T-helper 17 cell (primary cell): ENCODE measurements at places on chromosomes 4 and X.

- DNase-seq = no peak
These were observed 52.7 kb upstream of the TET2 start for GRCh38 chr4:105093975-105094374.

- no peak for DNase-seq
These were observed 67.4 kb downstream of the STARD8 start for GRCh38 chrX:68714856-68715255.

DNA sequence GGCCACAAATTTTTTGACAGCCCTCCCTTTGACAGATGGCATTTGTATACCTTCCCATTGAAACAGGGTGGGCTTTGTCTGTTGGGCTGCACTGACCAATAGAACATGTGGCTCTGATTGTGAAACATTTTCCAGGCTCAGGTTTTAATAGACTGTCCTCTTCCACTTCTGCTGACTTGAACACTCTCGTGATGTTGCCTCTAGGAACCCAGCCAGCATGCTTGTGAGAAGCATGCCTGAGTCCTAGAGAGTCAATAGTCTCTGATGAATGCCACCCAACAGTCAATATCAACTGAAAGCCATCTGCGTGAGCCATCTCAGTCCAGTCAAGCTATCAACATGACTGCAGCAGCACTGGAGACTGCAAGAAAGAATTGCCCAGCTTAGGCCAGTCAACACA is 290.0 kb downstream of the SLC7A11 start:
- no peak for DNase-seq

- DNase-seq = no peak
These were observed 184.1 kb downstream of the MID1IP1 start for GRCh38 chrX:38985375-38985774.

DNA sequence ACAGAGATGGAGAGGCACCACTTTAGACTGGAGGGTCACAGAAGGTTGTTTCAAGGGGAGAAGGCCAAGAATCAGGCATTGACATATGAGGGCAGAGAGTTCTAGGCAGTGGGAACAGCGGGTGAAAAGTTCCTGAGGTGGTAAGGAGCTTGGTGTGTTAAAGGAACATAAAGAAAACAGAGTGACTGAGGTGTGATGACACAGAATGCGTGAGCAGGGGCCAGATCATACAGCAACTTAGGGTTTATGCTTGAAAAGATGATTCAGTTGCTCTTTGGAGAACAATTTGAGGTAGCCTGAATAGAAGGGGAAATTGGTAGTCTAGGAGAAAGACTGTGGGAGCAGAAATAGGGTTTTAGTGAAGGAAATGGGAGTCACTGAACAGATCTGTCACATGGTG is 179.2 kb downstream of the AMELX start:
- no peak for DNase-seq

DNA sequence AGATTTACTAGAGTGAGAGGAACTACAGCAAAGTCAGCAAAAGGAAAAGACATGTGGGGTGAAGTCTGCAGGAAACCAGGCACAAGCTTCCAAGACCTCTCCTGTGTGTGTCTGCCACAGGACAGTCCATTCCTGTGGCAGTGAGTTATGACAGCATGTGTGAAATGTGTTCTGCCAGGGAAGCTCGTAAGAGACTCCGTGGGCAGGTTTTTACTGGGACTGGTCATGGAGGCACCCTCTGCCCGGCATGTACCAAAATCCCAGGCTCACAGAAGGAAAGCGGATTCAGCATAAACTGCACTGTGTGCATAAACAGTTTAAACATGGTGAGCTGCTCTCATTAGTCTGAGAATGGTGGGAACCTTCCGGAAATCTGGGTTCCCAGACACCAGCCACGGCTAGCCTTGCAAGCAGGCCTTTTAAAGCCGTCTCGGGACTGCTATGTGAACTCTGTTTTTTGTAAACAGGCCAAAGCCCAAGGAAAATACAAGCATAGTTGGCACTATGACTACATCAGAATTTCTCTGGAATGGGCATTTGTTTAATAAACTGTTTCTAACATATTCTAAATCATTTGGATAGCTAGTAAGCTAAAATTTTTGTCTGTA is 288.5 kb downstream of the TENM3 start:
- DNase-seq = no peak

- DNase-seq = no peak
These were observed 11.6 kb downstream of the CXCR3 start for GRCh38 chrX:71606536-71607216.
